ENCODE measurements at places on chromosomes 2 and 18.

GRCh38 chr2:120243211-120243610 is 9.4 kb upstream of the RALB start:
- DNase-seq: no peak

DNA sequence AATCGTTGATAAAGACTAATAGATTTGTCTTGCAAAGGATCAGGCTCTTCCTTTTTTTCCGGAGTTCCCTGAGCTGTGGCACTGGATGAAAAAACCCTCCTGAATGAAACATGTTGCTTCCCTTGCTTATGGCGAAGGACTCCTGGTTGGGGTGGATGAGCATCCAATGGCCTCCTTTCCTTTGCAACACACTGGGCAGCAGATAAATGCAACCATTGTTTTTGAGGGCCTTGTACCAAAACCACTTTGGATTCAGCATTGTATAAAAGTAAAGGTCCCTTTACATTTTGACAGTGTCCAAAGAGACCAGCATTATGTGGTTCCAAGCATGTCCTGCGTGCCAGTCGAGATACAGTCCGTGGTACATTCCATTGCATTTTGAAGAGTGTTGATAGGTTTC is 44.7 kb downstream of the FAM210A start:
- no peak for DNase-seq

- DNase-seq: no peak
Measured at GRCh38 chr18:49834258-49834657, 20.9 kb upstream of the ACAA2 start.

DNA sequence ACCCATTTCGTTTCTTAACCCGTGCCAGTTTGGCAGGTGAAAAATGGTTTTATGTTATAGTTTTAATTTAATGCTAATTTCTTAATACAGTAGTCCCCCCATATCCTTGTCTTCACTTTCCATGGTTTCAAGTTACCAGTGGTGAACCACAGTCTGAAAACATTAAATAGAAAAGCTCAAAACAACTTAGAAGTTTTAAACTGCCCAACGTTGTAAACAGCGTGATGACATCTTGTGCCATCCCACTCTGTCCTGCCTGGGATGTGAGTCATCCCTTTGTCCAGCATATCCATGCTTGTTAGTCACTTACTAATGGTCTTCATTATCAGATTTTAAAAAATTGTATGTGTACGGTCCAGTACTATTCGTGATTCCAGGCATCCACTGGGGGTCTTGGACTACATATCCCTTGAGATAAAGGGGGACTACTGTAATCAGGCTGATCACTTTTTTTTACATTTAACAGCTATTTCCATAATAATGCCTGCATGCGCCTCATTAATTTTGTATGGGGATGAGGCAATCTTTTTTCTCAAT is 31.9 kb downstream of the SLC66A3 start:
- DNase-seq: no peak

DNA sequence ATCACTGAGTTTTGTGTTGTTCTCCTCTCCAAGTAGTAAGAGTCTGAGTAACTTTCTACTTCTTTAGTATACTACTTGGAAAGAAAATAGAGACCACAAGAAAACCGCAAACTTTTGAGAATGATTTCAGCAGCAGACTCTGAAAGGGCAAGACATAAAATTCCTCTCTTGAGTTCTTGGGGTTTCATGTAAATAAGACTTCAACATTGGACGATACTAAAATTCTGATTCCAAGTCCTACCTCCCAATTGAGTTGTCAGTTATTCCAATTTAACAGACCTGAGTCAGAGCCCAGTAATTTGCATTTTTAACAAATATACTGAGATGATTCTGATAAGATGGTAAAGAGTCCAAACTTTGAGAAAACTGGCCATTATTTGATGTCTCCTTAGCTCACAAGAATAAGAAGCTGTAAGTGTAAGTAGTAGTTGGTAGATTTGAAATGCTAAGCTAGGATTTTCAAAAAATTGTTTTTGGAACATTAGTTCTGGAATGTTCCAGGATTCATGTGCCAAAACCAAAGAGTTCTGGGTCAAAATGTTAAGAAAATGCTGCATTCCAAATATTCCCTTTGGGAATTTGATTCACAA is 261.6 kb upstream of the SPOPL start:
- DNase-seq: no peak

DNA sequence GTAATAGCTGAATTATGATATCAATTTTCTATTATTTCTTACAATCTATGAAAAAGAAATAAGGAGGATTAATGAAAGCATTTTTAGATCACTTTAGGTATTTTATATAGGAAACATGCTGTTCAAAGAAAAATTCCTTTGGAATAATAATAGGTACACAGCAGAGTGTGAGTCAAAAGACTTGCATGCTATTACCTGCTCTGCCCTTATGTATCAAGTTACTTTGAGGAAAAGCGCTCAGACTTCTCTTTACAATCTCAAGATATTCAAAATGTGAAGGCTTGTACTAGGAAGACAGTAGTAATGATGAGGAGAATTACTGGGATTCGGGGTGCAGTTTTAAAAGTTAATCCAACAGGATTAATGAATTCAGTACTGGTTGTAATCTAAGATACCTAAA is 29.1 kb upstream of the RNU4ATAC start:
- no peak for DNase-seq

DNA sequence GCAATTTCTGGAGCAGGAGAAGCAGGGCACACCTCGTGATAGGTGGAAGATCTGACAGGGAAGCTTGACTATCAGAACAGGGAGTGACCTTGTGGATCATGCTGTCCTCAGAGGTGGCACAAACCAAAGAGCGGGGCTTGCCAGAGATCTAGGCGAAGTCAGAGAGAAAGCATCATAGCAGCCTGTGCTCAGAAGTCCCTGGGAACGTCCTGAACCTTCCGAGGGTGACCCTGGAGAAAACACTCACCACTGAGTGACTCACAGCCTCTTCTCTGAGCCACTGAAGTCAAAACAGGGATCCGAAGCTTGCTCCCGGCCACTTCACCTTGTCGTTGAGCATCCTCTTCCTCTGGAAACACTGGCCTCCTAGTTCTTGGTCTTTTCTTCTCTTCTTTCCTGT is 56.7 kb downstream of the IL1R2 start:
- no peak for DNase-seq

GRCh38 chr2:80496775-80497174 is 192.2 kb upstream of the LRRTM1 start:
- no peak for DNase-seq

DNA sequence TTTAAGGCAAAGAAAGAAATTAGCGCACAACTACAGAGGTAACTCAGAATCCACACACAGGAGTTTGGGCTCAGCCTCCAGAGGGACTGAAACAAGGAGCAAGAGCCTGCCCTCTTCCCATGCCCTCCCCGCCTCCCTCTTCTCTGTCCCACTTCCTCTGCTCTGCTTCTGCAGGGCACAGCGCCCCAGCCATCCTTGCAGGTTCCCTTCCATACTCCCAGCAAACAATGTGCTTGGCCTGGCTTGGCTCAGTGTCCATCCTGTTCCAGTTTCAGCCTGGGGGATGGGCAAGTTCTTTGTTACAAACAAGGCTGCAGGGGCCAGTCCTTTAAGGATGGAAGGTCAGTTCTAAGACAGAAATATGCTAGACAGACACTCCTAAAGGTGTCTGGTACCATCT is 133.5 kb downstream of the CDH20 start:
- DNase-seq: no peak

- DNase-seq: no peak
Measured at GRCh38 chr2:80329491-80329890, 24.9 kb upstream of the LRRTM1 start.

- no peak for DNase-seq
Measured at GRCh38 chr2:70569559-70569958, 15.9 kb upstream of the TGFA start.

- DNase-seq: no peak
Measured at GRCh38 chr2:97936199-97936598, 59.5 kb downstream of the TMEM131 start.

DNA sequence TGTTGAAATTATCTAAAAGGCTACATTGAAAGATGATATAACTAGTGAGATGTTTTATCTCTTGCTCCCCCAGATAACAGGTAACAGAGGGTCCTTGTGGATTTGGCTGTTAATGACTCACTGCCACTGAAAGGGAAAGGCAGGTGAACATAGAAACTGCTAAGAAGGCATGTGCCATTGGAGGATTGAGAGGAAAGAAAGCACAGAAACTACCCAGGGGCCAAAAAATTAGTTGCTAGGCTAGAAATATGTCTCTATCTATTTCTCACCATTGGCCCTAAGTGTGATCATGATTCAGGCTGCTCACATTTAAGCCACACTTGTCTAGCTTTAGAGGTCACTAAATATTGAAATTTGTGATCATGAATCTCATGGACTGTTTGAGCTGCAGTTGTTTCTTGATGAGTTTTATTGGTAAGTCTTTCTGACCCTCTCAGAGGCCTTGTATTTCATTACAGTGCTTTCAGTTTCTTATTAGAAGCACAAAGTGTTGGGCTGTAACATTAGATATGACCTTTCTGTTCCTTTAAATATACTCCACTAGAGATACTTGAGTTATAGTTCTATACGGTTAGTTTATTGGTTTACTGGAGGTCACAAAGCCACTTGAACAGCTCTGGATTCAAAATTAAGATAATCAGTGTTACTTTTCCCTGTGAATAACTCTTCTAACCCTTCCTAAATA is 26.2 kb downstream of the NAB1 start:
- no peak for DNase-seq

DNA sequence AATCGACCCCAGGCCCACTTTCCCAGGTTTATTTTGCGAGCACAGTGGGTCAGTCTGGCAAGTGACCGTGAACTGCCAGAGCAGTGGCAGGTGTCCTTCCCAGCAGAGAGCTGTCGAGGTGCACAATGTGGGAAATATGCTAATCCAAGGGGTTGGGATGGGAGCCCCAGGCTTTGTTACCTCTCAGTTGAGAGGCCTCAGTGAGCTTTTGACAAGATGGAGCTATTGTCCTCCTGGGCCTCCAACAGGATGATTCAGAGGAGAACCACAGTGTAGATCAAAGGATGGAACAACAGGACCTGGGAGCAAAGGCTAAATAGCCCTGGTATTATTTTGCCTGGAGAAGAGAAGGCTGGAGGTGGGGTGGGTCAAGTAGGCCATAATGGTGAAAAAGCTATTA is 150.8 kb downstream of the NCKAP5 start:
- DNase-seq: no peak

- no peak for DNase-seq
Measured at GRCh38 chr2:109372171-109372568, 241.6 kb downstream of the SEPTIN10 start.

DNA sequence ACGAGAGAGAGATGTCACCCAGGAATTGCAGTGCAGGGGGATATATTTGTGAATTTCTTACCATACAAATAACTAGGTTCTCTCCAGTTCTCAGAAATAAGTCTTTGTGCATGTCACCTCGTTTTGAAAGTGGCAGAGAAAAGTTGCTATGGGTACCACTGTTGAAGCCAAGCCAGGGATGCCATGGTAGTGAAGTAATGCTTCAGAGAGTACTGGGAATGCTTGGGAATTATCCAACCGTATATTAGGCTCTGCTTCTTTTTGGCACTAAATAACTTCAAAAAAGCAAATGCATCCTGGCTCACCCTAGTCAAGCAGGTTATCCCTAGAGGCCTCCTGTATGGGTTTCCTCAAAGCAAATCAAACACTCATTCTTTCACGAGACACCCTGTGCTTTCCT is 50.7 kb upstream of the DDX18 start:
- DNase-seq: no peak

- DNase-seq: no peak
Measured at GRCh38 chr2:195472501-195473234, 184.4 kb upstream of the SLC39A10 start.

- DNase-seq: no peak
Measured at GRCh38 chr2:134379293-134379692, 125.4 kb downstream of the MGAT5 start.

- DNase-seq: no peak
Measured at GRCh38 chr2:62660582-62661262, 44.8 kb upstream of the EHBP1 start.

DNA sequence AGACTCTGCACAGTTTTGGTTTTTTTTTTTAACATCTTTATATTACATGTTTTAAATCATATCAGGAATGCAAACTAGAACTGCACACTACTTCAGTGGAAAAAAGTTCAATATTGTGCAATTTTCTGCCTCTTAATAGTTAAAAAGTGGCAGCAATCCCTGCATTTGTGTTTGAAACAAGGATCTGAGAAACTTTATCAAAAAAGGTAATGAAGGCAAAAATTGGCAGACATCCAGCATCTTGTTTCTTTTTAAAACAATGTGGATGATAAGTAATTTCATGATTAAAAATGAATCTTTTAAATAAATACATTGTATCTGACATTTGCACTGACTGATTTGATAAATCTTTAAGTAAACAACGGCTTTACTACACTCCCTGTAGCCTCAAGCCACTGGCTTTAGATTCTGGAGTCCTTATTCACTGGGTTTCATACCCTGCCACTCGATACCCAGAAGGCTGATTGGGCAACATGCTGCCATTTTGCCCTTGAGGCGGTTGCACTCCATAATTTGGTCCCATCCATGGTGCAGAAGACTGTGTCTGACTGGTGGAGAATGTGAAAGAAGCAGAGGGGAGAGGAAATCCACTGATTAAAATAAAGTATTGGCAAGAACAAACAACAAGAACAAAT is 21.6 kb upstream of the C2orf42 start:
- no peak for DNase-seq

DNA sequence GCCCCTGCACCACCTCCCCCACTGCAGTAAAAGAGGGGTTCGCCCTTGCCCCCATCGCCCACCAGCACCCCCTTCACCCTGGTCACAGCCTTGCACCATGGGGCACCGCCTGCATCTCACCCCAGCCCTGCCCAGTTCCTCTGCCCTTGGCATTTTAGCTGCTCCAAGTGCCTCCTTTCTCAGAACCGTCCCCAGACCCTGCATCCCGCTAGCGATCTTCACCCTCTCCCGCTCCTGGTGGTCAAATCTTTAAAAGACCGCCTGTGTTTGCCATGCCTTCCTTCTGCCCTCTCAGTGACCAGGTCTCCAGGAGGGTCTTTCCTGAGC is 114.7 kb upstream of the OTOS start:
- DNase-seq: no peak

DNA sequence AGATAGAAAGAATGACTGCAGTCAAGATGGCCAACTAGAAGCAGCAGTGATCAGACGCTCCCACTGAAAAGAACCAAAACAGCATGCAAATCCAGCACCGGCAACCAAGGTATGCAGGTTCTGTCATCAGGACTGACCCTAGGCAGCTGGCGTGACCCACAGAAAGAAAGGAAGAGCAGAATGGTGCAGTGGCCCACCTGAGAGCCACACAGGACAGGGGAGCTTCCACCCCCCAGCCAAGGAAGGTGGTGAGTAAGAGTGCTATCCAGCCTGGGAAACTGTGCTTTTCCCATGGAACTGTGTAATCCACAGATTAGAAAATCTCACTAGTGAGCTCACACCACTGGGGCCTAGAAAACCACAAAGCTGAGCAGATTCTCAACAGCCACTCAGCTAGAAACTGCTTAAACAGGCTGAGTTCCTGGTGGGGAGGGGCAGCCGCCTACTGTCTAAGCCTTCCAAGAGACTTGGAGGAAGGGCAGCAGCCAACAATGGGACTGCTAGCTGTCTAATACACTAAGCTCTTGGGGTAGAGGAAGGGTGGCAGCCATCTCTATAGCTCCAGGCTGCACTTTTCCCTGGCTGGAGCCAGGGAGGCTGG is 127.9 kb downstream of the EVA1A start:
- no peak for DNase-seq

Data from activated naive CD4-positive, alpha-beta T cell (primary cell).